ENCODE measurements at places on chromosomes 13 and 19. TPM values are rescaled to one million over a fixed set of nuclear protein-coding genes. Genes with fewer than 3 reads are reported as not detected.

ZNF563 gene
- total RNA-seq, result 6.3 TPM

CYP2F1 gene
- not detected for total RNA-seq

PROSER3 gene
- 20.4 TPM for total RNA-seq

COX7A1 gene
- 1.1 TPM for total RNA-seq

VWA8 gene
- total RNA-seq, result 22.0 TPM

GJB6 gene
- total RNA-seq, result 61.7 TPM

CD209 gene
- total RNA-seq, result 2.1 TPM
